ENCODE measurements at places on chromosomes 6 and 20.

DNA sequence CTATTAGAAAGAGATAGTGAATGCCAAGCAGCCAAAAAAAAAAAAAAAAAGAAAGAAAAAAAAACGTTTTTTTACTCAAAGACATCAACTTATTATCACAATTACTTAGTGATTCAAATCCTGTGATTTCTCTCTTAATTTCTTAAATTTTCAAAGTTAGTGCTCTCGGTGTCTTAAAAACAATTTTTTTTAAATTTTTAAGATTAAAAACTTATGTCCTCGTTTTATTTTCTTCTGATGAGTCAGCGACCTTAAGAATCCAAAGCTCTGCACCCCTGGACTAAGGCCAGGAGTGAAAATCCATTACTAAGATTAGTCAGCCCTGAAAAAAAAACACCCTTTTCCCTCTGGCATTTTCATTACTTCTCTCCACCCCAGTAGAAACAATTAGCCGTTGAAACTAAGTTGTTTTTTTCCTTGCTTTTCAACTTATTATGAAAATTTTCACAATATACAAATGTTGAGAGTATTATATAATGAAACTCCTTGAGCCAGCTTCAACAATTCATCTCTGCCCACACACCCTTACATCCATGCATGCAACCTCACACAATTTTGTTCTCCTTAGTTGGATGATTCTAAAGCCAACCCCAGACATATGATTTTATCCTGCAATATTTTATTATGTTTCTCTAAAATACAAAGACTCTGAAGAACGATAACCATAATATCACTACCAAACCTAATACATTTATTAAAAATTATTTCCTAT lies 85.6 kb upstream of the CARMIL1 start:
- no peak for DNase-seq

GRCh38 chr20:32784369-32785080 lies 22.3 kb downstream of the DNMT3B start:
- no peak for DNase-seq

DNA sequence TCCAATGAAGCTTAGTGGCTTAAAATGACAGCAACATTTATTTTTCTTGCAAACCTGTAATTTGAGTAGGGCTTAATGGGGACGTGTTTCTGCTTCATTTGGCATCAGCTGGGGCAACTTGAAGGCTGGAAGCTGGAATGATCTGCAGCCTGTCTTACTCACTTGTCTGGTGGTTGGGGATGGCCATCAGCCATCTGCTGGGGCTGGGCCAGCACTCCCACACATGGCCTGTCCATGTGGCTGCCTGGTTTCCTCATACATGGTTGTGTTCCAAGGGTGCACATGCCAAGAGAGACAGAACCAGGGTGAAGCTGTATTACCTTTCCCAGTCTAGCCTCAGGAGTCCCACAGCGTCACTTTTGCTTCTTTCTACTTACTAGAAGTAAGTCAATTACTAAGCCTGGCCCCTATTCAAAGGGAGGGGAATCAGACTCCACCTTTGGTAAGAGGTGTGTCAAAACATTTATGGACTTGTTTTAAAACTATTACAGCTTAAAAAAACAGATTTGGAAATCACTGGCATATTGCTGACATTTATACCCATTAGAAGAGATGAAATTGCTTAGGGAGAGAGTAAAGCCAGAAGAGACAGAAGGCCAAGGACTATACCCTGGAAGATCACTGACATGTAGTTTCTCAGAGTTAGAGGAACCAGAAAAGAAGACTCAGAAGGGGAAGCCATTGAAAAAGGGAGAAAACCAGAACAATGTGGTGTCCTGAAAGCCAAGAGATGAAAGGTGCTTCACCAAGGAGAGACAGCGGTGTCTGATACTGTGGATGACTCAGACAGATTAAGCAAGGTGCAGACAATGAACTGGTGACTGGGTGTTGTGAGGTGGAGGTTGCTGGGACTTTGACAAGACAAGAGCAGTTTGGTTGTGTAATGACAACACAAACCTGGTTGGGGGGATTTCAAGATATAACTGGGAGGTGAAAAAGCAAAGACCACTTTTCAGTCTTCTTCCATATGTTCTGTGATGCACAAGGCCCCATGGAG lies 345.2 kb downstream of the GJA1 start:
- no peak for DNase-seq

DNA sequence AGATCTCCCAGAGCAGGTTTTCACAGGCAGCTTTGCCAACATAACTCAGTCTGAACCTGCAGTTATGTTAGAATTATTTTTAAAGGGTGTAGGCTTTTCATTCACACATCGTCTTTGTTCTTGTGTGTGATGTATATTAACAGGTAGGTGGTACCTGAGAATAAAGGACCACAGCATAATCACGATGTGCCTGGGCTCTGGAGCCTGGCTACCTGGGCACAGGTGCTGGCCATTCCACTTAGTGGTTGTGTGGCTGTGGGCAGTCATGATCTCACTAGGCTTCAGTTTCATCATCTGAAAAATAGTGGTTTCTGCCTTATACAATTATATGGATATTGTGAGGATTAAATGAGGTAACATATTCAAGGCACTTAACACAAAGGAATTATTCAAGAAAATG lies 6.4 kb downstream of the CD109 start:
- no peak for DNase-seq

DNA sequence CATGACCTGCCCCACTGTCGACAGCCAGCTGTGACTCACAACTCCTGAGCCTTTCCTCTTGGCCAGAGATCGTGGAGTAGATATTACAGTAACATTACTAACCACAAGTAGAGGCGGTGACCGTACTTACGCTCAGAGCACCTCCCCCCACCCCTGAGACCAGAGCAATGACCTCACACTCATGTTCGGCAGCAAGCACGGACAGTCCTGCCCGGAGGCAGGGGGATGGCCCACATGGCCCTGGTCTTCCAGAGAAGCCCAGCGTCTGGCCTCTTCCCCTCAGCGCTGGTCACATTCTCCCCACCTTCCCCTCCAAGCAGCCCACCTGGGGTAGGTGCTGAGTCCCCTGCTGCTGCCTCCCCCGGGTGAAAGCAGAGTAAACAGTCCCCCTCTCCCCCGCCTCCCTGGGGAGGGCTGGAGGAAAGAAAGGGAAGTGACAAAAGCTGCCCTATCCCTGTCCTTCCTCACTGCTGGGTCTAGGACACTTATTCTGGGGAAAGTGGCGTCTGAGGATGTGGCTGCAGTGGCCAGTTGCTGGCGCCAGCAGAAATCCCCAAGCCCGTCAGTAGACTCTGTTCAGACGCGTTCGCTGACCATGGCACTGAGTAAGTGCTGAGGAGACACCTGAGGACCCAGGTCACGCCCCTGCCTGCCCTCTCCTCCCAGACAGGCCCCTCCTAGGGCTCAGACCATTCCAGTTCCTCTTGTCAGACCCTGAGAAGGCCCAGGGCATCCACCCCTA lies 68.5 kb downstream of the MRPL14 start:
- no peak for DNase-seq

- no peak for DNase-seq
Observed at GRCh38 chr20:8094850-8095249, 37.2 kb upstream of the PLCB1 start.

DNA sequence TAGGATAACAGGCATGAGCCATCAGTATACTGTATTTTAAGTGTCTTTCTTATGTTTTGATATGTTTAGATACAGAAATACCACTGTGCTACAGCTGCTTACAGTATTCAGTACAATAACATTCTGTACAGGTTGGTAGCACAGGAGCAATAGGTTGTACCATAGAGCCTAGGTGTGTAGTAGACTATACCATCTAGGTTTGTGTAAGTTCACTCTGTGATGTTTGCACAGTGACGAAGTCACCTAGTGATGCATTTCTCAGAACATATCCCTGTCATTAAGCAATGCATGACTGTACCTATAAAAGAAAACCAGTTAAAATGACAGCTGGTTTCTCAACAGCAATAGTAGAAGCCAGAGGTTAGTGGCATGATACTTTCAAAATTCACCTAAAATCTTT lies 3.0 kb upstream of the ZBTB24 start:
- no peak for DNase-seq

DNA sequence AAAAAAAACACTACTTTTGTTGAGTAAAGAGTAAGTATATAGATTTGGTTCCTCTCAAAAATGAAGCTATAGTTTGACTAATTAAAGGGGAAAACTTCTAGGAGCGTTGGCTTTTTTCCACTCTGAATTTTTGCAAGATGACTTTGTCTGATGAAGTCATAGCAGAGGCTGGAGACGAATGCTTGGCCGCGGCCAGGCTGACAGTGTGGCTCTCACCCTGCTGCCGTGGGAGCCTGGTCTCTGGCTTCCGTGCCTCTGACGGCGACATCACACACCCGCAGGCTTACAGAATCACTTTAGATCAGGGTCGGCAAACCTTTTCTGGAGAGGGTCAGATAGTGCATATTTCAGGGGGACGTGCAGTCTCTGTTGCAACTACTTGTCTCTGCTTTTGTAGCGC lies 145.0 kb downstream of the PHACTR3 start:
- DNase-seq = no peak

- no peak for DNase-seq
Observed at GRCh38 chr6:159301810-159302593, 132.8 kb downstream of the FNDC1 start.

GRCh38 chr6:4647414-4648365 lies 128.5 kb upstream of the CDYL start:
- DNase-seq = peak; percentile 7

DNA sequence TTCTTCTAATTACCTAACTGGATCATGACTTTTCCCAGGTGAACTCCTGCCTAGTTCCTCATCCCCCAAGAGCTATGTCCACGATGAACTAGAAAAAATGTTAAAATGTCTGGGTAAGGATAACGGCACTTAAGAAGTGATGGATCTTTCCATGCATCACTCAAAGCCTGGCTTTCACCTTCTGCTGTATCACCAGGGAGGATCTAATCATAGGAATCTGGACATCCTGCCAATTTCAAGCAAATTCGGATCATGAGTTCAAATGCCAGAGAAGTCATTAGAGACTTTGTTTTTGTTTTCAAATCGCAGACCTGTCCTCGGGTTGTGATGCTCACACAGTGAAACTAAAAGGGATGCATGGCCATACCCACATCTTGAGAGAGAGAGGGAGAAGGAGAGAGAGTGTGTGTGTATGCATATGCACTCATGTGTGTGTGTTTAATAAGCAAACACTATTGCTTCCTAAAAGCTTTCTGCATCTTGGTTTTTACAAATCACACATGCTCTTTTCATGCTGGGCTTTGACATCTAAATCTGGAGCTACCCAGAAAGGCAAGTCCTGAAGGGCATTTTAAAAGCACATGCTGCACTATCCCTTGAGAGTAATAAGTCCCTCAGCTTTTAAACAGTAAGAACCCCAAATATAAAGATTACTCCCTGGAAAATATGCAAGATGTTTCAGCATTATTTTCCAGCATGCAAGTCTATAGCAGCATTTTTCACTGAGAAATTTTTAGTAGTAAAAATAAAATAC lies 524.6 kb upstream of the NOX3 start:
- no peak for DNase-seq

DNA sequence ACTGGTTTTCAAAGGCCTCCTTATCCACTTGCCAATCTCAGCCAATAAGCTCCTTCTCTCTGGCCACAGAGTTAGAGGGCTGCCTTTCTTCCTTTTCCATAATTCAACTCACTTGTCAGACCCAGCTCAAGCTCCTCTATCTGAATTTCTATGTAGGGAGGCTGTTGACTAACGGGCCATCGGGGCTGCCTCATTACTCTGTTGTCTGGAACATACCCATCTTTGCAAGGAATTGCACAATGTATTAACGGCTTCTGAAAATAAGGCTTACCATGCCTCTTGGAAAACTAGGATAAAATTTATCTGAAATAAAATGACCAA lies 28.5 kb upstream of the KIF6 start:
- DNase-seq = no peak

GRCh38 chr20:49579195-49579594 lies 11.3 kb upstream of the PTGIS start:
- DNase-seq = no peak

DNA sequence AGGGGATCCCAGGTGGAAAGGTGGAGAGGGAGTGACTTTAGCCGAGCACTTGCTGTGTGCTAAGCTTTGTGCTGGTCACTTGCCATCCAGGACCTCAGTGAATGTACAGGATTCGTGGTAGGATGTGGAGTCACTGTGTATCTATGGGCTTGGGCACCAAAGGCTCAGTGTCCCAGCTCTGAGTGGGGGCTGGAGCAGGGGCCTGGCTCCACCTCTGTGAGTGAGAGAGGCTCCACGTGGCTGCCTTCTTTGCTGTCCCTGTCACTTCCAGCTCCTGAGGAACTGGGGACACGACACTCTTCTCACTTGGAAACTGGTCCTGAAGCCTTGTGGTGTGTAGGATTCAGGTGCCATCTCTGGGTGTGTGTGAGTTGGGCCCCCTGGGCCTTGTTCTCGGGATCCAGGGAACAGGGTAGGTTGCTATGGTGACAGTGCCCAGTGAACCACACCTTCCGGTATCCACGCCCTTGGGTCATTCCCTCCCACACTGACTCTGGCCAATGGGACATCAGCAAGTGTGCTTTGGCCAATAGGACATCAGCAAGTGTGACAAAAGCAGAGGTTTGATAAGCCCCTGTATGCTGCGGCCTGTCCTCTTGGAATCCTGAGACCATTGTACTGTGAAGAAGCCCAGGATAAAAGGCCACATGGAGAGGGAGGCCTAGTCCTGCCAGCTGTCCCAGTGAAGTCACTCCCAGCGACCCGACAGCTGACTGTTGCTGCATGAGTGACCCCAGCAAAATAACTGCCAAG lies 87.7 kb downstream of the CDH22 start:
- DNase-seq = no peak

DNA sequence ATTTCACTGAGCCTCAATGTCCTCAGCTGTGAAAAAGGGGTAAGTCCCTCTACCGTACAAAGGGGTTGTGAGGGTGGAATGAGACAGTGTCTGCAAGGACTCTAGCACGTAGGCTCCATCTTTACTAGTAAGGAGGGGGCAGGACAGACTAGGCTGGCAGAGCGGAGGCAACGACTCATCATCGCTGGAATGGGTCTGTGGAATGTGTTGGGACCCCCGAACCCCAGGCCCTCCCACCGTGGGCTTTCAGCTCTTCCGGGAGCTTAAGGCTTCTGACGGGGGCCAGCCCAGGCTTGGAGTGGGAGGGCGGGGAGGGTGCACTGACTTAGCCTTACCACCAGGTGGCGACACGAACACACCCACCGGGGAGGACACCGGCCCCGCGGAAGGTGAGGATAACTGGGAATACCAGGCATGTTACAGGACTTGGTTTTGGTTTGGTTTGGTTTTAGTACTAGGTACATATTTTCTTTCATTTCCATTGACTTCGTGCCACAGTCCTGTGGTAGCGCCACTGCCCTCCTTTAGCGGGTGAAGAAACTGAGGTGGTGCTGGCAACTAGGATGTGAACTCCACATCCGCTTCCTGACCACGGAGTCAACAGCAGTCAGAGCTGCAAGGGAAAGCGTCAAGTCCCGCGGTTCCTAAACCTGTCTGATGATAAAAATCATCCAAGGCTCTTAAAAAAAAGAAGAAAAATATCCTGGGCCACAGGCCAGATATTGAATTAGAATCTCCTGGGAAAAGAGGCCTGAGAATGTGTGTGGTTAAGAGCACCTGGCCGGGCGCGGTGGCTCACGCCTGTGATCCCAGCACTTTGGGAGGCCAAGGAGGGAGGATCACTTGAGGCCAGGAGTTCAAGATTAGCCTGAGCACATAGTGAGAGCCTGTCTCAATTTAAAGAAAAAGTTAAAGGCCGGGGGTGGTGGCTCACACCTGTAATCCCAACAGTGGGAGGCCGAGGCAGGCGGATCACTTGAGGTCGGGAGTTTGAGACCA lies 10.3 kb upstream of the TULP1 start:
- peak; percentile 80 for DNase-seq

- DNase-seq = no peak
Observed at GRCh38 chr6:95658886-95659285, 81.6 kb downstream of the MANEA start.

- DNase-seq = peak; percentile 11
Observed at GRCh38 chr20:61500791-61501321, 248.8 kb downstream of the CDH4 start.
